ENCODE measurements at places on chromosomes 3 and 15. TPM values are rescaled to one million over a fixed set of nuclear protein-coding genes. Genes with fewer than 3 reads are reported as not detected.

IVD gene
- 68.5 TPM for total RNA-seq

LRRFIP2 gene
- 34.3 TPM for total RNA-seq

C3orf80 gene
- not detected for total RNA-seq

SCN5A gene
- total RNA-seq: 0.33 TPM

TIMP4 gene
- total RNA-seq: not detected

NOX5 gene
- not detected for total RNA-seq

PAK6 gene
- total RNA-seq: 1.9 TPM

FRMD5 gene
- total RNA-seq: 0.28 TPM

SMCO1 gene
- total RNA-seq: not detected

ANKRD63 gene
- total RNA-seq: not detected

IRAK2 gene
- 5.1 TPM for total RNA-seq

ADGRG7 gene
- not detected for total RNA-seq

ERC2 gene
- not detected for total RNA-seq

AP3S2 gene
- total RNA-seq: 23.5 TPM

RARRES1 gene
- not detected for total RNA-seq

SLC51A gene
- not detected for total RNA-seq

ZNF774 gene
- total RNA-seq: 0.50 TPM

ACTC1 gene
- not detected for total RNA-seq
